ENCODE measurements at places on chromosomes 13 and 19.
A peak's percentile ranks its signal among the peaks of the same experiment; 100 is the strongest.

DNA sequence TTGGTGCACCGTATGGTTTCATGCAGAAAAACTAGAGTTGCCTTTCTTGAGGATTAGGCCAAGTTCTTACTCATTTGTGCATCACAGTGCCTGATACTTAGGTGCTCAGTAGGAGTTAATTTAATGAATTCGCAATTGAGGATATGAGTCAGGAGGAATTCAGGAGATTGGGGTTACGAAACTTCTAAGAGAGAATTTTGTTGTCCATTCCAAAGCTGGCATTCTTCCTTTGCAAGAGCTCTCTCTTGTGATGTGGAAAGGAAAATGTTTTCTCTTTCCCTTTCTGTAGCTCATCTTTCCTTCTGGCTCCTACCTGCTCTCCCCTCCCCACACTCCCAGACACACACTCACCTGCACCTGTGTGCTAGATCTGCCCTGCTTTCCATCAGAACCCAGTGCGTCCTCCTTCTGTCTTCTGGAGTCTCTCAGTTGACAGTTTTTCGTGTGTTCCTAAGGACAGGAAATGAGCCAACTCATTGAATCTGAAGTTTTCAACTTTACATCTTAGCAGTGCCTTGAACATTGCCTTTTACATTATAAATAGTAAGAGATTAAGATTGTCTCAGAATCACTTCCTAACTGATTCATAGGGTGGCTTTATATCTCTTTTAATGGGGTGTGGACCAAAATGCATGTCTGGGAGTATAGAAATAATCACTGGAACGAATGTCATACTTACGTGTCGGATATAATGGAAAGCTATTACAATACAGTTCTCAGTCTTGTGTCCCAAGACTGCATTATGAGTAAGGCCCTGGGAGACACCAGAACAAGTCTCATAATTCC lies 19.7 kb upstream of the ERCC5 start:
- DNase-seq: peak; percentile 94

GRCh38 chr19:58150328-58150921 lies at the start of gene ZNF329:
TSS of gene ZNF329 (minus strand) at chr19:58150789. CDS start at chr19:58129503, 21,286 bp downstream.
- peak; percentile 85 for DNase-seq

GRCh38 chr13:45849408-45849807 lies 2.1 kb downstream of the SIAH3 start:
- no peak for DNase-seq

DNA sequence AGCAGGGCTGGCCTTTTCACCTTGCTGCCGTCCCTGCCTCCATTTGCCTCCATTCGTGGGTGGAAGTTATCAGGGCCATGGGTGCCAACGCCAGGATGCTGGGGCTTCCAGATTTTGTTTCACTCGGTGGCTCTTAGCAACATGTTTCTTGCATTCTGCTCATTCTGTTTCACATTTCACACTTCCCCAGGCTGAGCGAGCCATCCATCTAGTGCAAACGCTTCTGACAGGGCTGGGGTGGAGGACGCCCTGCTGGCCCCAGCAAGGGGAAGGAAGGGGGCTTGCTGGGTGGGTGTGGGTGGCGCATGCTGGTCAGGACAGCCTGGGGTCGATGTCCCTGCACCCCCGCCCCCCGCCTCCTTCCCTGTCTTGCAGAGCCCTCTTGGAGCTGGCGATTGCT lies 165.2 kb downstream of the URI1 start:
- DNase-seq: no peak

GRCh38 chr13:48827709-48828108 lies 148.0 kb upstream of the FNDC3A start:
- peak; percentile 13 for DNase-seq

- DNase-seq: peak; percentile 75
Observed at GRCh38 chr13:50156140-50156539, 140.9 kb downstream of the KCNRG start.

DNA sequence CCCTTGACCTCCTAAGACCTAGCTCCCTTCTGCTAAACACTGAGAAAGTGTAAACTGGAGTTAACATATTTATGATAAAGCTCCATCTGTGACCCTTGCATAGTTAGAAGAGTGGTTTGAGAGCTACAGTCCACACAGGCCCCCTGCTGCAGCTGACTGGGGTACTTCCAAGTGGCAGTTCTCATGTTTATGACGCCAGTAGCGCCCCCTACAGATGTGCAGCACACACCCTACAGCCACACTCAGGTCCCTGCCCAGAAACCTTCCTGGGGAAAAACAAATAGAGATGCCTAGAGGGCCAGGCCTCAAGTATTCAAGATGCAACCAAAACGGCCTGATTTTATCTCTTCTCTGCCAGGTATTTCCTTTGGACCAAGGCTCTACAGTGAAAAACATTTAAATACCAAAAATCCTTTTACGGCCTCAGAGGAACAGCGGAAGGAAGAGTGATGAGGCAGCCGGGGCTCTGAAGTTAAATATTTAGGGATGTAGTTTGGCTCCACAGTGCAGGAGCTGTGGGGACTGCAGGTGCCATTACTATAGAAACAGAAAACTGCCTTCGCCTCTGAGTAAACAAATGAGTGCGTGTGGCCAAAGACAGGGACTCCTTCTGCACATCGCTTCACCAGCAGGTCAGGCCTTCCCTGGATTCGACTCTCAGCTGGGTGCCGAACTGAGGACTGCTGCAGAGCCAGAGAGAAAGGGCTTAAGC lies 553.1 kb downstream of the EFNB2 start:
- no peak for DNase-seq

- DNase-seq: peak; percentile 11
Observed at GRCh38 chr13:42478531-42479156, 95.3 kb upstream of the TNFSF11 start.

DNA sequence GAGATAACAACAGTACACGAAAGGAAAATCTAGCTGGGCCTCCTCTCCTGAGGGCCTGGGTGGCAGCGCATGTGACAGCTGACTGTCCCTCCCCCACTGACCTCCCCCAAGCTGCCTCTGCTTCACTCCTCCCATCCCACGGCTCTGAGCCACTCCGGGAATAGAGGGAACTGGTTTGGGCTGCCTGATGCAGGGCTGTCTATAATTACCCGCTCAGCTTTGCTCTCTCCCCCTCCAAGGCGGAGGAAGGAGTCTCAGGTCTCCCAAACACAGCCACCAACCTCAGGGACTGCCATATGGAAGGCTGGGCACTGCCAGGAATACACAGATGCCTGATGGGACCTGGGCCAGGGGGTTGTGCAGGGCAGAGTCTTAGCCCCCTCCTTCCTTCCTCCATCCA lies 7.9 kb downstream of the NAPA start:
- no peak for DNase-seq

DNA sequence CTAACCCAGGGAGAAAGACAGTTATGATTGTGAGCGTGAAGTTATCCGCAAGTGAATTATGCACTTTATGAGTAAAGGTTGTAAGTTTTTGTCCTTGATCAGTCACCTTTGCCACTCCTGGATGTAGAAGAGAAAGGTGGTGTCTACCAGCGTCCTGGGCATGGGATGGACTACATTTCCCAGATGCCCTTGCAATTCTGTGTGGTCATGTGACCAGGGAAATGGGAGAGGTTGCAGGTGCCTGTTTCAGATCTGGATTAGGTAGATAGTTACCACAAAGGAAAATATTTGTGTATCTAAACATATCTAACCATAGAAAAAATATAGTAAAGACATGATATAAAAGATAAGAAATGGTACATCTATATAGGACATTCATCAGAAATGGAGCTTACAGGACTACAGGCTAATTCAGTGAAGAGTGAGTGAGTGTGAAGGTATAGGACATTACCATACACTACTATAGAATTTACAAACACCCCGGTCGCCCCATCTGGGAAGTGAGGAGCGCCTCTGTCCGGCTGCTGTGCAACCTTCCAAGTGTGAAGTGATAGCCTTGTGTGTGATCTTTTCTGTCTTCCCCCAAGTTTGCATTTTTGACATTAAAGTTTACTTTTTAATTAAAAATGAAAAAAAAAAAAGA lies 51.6 kb upstream of the CACNA1A start:
- no peak for DNase-seq

DNA sequence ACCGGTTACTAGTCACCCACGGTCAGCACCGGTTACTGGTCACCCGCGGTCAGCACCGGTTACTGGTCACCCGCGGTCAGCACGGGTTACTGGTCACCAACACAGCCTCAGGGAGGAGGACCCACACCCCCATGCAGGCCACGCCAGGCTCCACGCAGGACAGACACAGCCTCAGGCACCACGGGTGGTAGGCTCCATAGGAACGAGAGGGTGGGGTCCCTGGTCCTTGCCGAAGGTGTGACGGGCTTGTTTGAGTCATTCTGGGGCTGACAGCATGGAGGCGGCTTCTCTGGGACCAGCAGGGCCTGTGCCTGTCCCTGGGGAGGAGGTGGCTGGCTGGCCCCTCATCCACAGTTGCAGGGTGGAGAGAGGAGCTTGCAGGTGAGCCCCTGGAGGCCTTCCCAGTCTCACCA lies 122.8 kb upstream of the SOX1 start:
- no peak for DNase-seq

DNA sequence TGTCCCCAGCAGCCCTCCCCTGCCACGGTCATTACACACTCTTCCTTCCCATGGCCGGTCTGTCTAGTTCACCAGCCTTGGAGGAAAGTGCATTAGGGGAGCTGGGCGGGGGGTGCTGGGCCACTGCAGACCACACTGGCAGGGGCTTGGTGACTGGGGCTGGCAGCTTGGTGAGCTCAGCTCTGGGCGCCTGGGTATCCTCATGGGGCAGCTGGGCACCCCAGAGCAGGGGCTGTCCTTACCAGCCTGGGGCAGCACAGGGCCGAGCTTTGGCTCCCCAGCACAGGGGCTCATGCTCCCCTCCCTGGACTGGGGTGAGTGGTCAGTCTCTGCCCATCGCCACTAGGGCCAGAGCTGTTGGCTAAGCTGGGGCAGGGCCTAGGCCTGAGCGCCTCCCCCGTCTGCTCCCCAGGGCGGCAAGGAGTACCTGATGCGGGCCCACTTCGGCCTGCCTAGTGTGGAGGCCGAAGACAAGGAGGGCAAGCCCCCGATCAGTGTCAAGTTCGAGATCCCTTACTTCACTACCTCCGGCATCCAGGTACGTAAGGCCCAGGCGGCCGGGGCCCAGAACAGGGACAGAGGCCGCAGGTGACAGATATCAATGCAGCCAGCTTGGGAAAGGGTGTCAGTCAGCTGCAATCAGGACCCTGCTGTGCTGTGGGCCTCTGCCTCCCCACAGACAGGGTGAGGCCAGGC lies 35.5 kb downstream of the AP1M1 start:
- DNase-seq: no peak

DNA sequence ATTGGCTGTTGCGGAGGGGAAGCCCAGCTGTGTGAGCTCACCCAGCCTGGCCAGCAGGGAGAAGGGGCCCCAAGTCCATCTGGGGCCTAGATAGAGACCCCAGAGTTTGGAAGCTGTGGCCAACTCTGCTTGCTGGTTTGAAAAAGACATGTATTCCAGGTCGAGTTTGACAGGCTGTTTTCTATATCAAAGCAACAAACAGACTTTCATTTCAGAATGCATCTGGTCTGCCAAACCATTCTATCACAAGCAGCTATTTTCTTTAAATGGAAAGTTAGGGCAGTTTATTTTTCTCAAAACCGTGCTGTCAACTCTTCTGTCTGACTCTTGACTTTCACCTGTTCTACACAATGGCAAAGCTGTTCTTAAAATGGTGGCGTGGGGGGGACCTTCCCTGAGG lies 185.8 kb downstream of the DCLK1 start:
- no peak for DNase-seq

- DNase-seq: no peak
Observed at GRCh38 chr19:28963486-28964250, 249.3 kb downstream of the UQCRFS1 start.

DNA sequence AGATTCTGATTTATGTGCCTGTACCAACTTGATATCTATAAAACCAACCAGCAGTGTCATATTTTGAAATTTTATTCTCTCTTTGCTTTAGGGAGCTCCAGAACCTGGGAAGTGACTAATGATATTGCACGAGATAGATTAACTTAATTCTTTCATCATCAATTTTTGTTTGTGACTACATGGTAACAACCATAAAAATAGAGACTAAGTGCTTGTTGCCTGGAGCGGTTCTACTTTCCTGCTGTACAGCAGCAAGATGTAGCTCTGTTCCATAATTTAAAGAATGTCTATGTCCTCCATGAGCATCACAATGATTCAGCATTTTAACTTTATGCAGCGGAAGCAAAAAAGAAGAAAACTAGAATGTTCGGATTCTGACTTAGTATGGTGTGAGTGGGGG lies 275.6 kb downstream of the KLF5 start:
- peak; percentile 20 for DNase-seq
